Bronchial smooth muscle cell (primary cell): ENCODE measurements at places on chromosomes 3 and 15. TPM values are rescaled to one million over a fixed set of nuclear protein-coding genes. Genes with fewer than 3 reads are reported as not detected.

GOLGA6L9 gene
- total RNA-seq: 1.7 and 2.7 TPM in 2 replicates

CP gene
- 0.52 TPM in 1 of 2 replicates, not detected in the other for total RNA-seq

IQSEC1 gene
- total RNA-seq: 11.8 and 13.1 TPM in 2 replicates

LEKR1 gene
- 0.26 and 0.32 TPM in 2 replicates for total RNA-seq

COL6A6 gene
- total RNA-seq: 0.16 and 22.8 TPM in 2 replicates

C3orf85 gene
- total RNA-seq: not detected in 2 replicates

ACP3 gene
- 0.26 and 1.4 TPM in 2 replicates for total RNA-seq

ERICH6 gene
- under 0.01 and 0.17 TPM in 2 replicates for total RNA-seq

GHRL gene
- not detected in 2 replicates for total RNA-seq

CDC25A gene
- total RNA-seq: 0.94 and 1.1 TPM in 2 replicates

HPS3 gene
- total RNA-seq: 19.1 and 23.6 TPM in 2 replicates

ACSBG1 gene
- not detected in 2 replicates for total RNA-seq

ITPKA gene
- total RNA-seq: 5.2 TPM in 2 replicates

PLSCR5 gene
- not detected in 2 replicates for total RNA-seq
